ENCODE measurements at places on chromosomes 3 and 15. TPM values are rescaled to one million over a fixed set of nuclear protein-coding genes. Genes with fewer than 3 reads are reported as not detected.

Gene TMC3
- total RNA-seq = not detected

Gene AADACL2
- total RNA-seq = not detected

GRCh38 chr3:18252578-18252977, 172.6 kb downstream of the SATB1 start:
- H3K4me3 ChIP-seq = no peak overlapping the region
- H3K36me3 ChIP-seq = no peaks in the 10 kb centered on the region
- H3K27me3 ChIP-seq = peaks cover 4% of the 10 kb centered on the region
- no peak for DNase-seq
- no peak overlapping the region for H3K27ac ChIP-seq

DNA sequence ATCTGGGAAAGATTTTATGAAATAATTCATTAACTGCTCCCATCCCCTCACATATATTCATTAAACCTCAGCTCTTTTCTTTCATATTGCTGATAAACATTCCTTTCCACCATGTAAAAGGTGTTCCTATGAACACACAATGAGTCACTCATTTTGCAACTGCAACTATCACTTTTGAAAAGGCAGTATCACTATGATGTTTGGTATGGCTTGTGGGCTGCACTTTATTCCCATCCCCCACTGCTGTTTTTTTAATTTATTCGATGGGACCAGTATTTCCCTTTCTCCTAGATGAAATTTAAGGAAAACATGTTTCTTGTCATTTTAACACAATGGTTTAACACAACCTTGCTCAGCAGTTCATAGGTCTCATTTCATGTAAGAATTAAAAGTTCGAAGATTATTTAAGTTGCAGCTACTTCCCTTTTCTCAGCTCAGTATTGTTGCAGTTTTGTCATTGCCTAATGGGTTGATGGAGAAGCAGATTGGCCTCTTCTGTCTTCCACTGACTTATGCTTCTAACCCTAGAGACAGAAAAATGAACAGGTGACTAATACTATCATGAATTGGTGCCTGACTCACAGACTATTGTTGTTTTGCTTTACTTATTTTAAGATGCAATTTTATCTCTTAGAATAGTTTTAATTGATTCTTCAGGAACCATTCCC, 280.3 kb downstream of the ZPLD1 start:
- H3K27me3 ChIP-seq = peaks cover 9% of the 10 kb centered on the region
- DNase-seq = no peak
- no peak overlapping the region for H3K27ac ChIP-seq
- no peaks in the 10 kb centered on the region for H3K4me1 ChIP-seq
- no peaks in the 10 kb centered on the region for H3K36me3 ChIP-seq

DNA sequence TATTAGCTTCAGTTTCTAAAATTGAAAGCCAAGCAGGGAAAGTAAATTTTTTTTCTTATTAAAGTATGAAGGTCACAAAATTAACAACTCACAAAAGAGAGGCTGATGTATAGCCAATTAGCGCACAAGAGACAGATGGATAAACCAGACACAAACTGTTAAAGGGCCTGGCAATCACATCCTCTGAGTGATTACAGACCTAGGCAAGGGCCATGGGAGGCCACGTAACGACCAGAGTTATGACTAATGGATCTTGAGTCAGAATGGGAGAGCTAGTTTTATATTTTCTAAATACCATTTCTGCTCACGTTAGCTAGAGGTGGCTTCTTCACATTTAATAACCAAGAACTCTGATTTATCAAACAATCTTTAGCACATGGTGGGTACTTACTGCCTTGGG, 17.8 kb upstream of the SCAMP5 start:
- H3K27me3 ChIP-seq = peaks cover 5% of the 10 kb centered on the region
- no peaks in the 10 kb centered on the region for H3K36me3 ChIP-seq
- DNase-seq = no peak
- H3K4me3 ChIP-seq = no peak overlapping the region
